ENCODE measurements at places on chromosomes 12 and 14.

- no peak for DNase-seq
Observed at GRCh38 chr12:121596526-121596925, 15.7 kb upstream of the KDM2B start.

DNA sequence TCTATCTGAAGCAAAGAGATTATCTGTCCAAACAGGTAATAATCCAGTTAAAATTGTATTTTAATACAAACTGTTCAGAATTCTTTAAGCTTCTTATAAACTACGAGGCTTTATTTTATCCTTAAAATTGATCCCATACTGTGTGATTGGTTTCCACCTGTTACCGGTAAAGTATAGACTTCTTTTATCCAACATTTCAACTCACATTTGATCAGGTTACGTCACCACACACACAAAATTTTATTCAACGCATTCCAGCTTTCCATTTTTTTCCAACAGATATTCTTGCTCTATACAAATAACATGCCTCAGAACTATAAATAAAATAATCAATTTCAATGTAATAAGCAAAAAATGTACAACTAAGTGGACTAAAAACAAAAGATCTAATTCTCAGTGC lies 4.5 kb downstream of the NOVA1 start:
- no peak for DNase-seq

- DNase-seq = no peak
Observed at GRCh38 chr12:52081263-52081733, 1.8 kb downstream of the SMIM41 start.

DNA sequence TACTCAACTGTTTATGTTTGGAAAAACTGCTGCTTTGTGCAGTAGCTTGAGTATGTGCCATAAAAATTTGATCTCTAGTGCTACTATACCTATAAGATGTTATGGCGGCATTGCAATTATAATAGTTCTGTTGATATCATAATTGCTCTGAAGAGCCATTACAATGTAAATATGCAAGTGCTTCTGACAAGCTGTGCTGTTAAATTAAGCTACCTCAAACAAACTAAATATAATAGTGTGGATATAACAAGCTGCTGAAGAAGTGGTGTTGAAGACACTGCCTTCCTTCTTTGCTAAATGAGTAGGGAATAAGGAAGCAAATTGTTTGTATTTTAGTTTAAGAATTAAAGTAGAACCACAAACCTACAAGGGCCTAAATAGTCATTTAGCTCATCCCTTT lies 301.0 kb upstream of the MIS18BP1 start:
- DNase-seq = no peak

DNA sequence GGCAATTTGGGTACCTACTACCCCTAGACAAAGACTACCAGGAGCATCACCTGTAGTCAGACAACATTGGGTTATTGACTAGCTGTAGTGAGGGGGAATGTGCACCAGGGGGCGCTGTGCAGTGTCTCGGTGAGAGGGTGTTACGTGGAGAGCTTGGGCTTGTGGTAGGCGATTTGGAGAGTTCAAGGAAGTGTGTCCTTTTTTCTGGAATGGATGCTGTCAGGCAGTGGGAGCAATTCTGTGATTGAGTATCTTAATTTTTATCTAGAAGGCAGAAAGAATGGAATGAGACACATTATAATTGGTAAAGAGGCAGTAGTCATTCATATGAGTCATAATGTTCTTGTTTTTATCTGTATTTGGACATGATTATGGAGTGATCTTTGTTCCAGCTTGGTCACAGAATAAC lies 187.7 kb downstream of the GALC start:
- DNase-seq = peak; percentile 53

DNA sequence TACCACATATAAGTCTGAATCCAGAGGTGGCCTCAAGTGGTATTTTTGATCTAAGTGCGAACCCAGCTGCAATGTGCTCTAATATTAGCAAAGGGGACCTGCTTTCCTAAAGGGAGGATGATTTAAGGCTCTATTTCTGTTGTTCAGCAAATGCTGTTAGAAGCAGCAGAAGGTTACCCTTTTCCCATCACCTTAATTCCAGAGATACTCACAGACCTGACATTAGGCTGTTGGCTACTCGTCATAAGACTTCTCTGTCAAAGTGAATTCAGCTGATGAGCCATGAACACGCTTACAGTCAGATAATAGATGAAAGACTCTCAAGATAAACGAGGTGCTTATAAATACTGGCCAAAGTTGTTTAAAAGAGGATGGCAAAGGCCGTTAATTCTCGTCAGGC lies 308.7 kb upstream of the DDHD1 start:
- DNase-seq = no peak

DNA sequence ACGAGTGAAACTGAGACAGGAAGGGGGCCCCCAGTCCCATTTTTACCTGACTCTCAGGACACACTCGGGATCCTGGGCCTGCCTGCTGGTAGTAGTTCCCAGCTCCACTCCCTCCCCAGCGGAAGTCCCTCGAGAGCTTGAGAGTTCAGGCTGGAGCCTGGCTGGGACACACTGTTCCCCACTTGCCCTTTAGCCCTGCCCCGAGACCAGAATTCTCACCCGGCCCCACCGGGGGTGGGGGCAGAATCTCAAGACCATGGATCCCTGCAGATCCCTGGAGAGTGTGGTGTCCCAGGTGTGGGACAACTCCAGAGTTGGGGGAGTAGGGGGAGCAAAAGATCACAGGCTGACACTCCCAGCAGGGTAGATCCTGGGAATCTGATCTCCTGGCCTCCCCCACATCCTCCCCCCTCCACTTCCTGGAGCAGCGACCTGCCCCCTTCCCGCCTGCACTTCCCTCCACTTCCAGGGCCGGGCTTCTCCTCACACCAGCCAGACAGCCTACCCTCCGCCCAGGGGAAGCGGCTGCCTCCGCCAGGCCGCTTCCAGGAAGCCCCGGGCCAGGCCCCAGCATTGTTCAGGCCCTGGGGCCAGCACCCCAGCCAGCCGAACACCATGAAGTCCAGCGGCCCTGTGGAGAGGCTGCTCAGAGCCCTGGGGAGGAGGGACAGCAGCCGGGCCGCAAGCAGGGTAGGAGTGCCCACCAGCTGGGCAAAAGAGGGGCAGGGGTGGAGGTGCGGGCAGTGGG lies at the start of gene TNS2:
Gene TNS2, plus strand, starts transcription at position 495 of the 748 bp plus-strand sequence. Its CDS starts 121 bp downstream, at position 616.
- peak; percentile 79 for DNase-seq

DNA sequence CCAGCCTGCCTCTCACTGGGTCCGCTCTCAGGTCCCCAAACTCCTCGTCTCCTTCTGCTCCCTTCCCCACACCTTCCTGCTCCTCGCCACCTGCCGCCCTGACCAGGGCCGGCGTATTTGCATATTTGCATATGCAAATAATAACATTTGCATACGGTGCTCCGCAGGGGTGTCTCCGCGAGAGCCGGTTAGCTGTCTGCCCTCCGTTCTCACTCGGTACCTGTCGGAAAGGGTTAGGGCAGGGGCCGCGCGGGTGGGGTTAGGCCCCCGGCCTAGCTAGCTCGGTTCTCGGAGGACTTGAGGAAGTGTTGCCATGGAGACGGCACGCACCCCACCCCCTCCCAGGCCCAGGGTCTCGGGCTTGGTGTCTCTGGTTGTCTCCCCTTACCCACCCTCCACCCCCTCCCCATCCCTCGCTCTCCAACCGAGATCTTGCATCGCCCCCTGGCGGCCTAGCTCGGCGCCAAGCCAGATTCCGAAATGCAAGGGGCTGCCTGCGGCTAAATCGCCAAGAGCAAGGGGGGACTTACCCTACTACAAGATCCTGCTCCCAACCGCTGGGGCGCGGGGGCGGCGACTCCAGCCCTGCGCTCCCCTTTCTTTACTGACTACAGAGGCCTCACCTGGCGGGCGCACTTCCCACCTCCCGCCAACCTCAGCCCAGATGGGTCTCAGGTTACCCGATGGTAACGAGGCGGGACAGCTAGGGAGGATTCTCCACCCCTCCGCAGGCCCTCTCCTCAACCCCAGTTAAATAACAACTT lies 8.1 kb downstream of the STAC3 start:
- peak; percentile 60 for DNase-seq

GRCh38 chr12:65875640-65876071 lies 51.4 kb downstream of the HMGA2 start:
- DNase-seq = peak; percentile 46

- peak; percentile 5 for DNase-seq
Observed at GRCh38 chr12:1916371-1917171, 1.9 kb downstream of the CACNA2D4 start.

DNA sequence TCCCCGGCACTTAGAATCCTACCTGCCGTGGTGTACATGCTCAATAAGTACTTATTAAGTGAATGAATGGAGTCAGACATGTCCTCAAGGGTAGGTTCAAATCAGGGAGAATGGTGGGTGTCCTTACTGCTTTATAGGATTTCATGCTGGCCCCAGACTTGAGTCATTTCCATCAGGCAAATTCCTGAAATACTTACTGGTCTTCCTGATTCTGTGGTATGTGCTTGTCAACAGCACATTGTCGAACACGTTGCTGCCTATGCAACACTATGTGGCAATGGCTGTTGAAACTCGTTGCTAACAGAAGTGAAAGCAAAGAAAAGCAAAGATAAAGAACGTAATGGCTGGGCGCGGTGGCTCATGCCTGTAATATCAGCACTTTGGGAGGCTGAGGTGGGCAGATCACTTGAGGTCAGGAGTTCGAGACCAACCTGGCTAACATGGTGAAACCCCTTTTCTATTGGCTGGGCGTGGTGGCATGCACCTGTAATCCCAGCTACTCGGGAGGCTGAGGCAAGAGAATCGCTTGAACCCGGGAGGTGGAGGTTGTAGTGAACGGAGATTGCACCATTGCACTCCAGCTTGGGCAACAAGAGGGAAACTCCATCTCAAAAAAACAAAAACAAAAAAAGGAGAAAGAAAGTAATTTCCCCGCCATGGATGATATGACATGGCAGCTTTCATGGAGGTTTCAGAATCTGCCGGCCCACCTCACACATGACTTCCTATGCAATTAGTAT lies 214.9 kb downstream of the ZFP36L1 start:
- DNase-seq = peak; percentile 92

- DNase-seq = peak; percentile 89
Observed at GRCh38 chr14:99522457-99522891, 41.3 kb downstream of the CCNK start.

DNA sequence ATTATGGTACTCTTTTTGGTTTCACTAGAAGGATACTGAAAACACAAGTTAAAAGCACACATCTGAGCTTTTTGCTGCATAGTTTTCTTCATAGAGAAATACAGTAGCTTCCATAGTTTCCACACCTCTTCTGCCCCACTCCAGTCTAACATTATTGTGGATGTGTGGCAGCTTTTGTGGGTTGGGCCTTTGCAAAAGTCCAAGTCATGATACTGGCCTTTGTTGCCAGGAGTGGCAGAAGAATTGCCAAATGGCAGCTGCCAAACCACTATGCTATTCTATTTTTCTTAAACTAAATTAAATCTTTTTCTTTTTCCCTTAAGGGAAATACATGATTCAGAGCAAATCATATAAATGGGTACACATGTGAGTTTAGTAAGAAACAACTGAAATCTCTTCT lies 114.8 kb downstream of the PLEKHA5 start:
- DNase-seq = peak; percentile 31

DNA sequence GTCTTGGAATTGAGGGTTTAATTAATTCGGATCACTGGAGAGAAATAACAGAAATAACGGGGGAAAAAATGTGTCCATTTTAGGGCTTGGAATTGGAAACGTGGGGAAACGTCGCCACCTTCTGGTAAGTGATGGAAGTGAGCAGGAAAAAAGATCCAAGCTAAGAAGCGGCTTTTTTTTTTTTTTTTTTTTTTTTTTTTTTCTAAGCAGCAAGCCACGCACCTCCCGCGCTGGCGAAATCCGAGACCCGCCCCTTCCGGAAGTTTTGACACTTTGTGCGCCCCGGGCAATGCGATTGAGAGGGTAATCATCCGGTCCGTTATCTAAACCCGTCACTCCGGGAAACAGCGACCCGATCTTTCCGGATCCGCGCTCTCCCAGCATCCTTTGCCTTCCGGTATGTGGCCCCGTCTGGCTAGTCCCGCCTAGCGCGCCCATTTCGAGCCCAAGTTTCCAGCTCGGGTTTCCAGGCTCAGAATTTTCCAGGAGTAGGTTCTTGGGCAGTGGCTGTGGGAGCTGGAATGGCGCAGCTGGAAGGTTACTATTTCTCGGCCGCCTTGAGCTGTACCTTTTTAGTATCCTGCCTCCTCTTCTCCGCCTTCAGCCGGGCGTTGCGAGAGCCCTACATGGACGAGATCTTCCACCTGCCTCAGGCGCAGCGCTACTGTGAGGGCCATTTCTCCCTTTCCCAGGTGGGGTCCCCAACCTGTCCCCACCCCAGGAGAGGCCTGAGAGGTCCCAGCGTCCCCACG lies at the start of gene ALG10:
Gene ALG10, plus strand, starts transcription at position 418 of the 752 bp plus-strand sequence. Its CDS starts 104 bp downstream, at position 522.
- DNase-seq = peak; percentile 88

DNA sequence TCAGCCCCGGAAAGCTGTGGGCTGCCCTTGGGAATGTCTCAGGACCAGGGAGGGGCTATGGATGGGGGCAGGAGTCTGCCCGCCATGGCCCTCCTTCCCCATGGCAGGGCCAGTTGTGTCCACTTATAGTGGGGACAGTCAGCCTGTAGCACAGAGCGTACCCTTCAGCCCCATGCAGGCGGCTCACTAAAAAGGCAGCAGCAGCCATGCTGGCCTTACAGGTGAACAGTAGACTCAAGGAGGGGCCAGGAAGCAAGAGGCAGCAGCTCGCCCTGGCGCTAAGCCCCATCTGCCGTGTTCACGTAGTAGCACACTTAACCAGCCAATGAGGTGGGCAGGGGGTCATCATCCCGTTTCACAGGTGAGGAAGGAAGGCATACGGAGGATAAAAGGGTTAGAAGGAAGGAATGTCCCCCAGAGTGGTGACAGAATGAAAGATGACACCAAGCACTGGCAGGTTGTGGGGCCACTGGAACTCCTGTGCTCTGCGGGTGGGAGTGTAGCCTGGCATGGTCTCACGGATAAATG lies 52.7 kb downstream of the FAM222A start:
- DNase-seq = no peak

DNA sequence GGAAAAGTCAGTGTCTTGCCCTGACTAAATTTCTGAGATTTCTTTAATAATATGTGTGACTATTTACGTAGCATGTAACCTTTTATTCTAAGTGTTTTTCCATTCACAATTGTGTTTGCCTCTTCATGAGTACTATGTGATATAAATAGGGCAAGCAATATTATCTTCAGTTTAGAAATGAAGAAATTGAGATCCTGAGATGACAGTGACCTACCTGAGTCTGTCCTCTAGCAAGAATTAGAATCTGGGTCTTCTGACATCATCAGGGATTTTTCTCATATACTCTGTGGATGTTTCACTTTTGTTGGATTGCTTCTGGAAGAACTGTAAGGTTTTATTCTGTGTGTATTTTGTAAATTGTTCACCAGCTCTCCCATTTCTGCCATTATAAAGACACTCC lies 35.0 kb downstream of the TMTC2 start:
- no peak for DNase-seq

GRCh38 chr14:102593825-102594137 lies 1.3 kb downstream of the RCOR1 start:
- DNase-seq = no peak
